Endothelial cell of coronary artery (primary cell): ENCODE measurements at places on chromosomes 6 and 20. TPM values are rescaled to one million over a fixed set of nuclear protein-coding genes. Genes with fewer than 3 reads are reported as not detected.

Gene CDS2
- total RNA-seq, result 26.6 and 32.6 TPM in 2 replicates

Gene COL11A2
- 0.09 and 0.19 TPM in 2 replicates for total RNA-seq

Gene CALHM6
- 0.09 and 0.94 TPM in 2 replicates for total RNA-seq

Gene TRIM15
- total RNA-seq, result not detected in 2 replicates

Gene NKX2-4
- not detected in 2 replicates for total RNA-seq
